Stimulated activated CD4-positive, alpha-beta T cell treated with anti-CD3 and anti-CD28 coated beads, Interleukin-1b, Interleukin-23, amount 100 ng/mL, for 4 hours (primary cell): ENCODE measurements at places on chromosomes 3 and 15.

- no peak for DNase-seq
These were observed 275.9 kb upstream of the TPM1 start for GRCh38 chr15:62766599-62766998.

DNA sequence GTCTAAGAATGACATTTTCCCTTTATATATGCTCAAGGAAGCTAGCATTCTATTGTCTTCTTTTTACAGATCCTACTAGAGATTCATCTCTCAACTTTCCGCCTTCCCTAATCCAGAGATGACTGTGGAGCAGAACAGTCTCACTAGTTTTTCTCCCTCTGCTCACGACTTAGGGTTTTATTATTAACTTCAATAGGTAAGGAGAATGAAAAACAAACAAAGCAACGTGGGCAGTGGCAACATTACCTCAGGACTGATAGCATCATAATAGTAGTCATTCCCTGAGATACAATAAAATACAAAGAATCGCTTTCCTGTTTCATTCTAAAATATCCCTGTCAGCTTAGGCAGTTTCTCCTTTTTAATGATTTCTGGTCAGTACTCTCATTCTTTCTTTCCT, 154.3 kb upstream of the PLAAT1 start:
- no peak for DNase-seq

DNA sequence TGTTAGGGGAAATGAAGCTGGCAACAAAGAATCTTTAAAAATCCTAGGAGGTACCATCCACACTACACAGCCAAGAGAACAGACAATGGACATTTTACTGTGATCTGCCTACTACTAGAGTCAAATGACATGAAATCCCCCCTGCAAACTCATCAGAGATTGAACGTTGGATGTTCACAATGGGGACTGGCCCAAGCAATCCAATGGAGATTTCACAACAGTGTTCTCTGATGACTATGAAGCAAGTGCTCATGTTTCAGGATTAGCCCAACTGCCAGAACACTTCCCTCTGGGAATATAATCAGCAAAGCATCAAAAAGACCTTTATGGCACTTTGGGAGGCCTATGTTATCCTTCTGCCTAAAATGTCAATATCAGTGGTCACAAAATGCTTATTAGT, 97.8 kb downstream of the IGSF11 start:
- no peak for DNase-seq

- no peak for DNase-seq
These were observed 142.8 kb downstream of the NUP210 start for GRCh38 chr3:13277196-13277813.
